ENCODE measurements at places on chromosomes 12 and 14.

GRCh38 chr12:23681237-23681636 lies 268.2 kb downstream of the SOX5 start:
- no peak for DNase-seq

- DNase-seq = peak; percentile 70
Measured at GRCh38 chr12:5988659-5989116, 43.6 kb upstream of the ANO2 start.

- no peak for DNase-seq
Measured at GRCh38 chr12:132392389-132393244, 63.2 kb upstream of the GALNT9 start.

GRCh38 chr14:75597149-75597548 lies 18.7 kb downstream of the FLVCR2 start:
- DNase-seq = no peak

DNA sequence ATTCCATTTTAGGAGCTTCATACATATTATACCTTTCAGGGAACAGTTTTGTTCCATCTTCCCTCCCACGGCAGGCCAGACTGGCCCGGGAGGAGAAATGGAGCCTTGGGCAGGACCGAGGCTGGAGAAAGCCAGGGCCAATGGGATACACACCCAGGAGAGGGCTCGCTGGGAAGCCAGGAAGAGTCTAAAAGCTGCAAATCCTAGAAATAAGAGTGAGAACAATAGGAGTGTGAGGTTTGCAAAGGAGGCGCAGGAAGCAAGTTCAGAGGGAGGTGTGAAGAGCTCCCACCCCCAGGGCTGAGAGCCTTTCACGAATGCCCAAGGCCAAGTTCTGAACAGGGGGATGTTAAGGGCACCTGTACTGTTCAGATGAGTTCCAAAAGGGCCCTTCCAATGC lies 67.5 kb upstream of the CPSF6 start:
- no peak for DNase-seq

DNA sequence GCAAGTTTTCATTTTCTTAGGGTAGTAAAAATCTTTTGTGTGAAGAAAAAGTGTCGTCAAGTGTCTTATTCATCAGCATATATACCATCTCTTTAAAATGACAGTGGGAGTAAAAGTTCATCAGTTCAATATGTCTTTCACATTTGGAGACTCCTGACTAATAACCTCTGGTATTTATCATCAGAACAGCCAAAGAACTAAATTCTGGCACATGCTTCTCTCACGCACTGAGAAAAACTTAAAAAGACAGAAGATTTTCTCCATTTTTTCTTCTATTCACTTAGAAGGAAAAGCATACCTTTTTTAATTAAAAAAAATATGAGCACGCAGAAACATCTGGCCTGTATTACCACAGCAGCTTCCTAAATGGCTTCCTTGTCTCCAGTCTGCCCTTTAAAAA lies 265.7 kb downstream of the AKAP6 start:
- DNase-seq = peak; percentile 95

- no peak for DNase-seq
Measured at GRCh38 chr12:93847517-93848474, 170.6 kb downstream of the CRADD start.

- DNase-seq = peak; percentile 29
Measured at GRCh38 chr12:32522331-32523221, 123.2 kb downstream of the FGD4 start.

All from fibroblast of skin of scalp (primary cell).